NCI-H1105 (cell line): ENCODE measurements at places on chromosomes 2 and 18.
A peak's percentile ranks its signal among the peaks of the same experiment; 100 is the strongest.

- DNase-seq = no peak
Measured at GRCh38 chr2:171703574-171704347, 16.5 kb downstream of the DYNC1I2 start.

GRCh38 chr2:105038383-105039061, 653 bp downstream of the MRPS9 start:
- DNase-seq = no peak

GRCh38 chr2:205730701-205731582, 48.6 kb downstream of the NRP2 start:
- DNase-seq = no peak

- DNase-seq = no peak
Measured at GRCh38 chr2:21438949-21439348, 315.2 kb downstream of the TDRD15 start.

- no peak for DNase-seq
Measured at GRCh38 chr2:143607231-143608062, 478.2 kb downstream of the ARHGAP15 start.

DNA sequence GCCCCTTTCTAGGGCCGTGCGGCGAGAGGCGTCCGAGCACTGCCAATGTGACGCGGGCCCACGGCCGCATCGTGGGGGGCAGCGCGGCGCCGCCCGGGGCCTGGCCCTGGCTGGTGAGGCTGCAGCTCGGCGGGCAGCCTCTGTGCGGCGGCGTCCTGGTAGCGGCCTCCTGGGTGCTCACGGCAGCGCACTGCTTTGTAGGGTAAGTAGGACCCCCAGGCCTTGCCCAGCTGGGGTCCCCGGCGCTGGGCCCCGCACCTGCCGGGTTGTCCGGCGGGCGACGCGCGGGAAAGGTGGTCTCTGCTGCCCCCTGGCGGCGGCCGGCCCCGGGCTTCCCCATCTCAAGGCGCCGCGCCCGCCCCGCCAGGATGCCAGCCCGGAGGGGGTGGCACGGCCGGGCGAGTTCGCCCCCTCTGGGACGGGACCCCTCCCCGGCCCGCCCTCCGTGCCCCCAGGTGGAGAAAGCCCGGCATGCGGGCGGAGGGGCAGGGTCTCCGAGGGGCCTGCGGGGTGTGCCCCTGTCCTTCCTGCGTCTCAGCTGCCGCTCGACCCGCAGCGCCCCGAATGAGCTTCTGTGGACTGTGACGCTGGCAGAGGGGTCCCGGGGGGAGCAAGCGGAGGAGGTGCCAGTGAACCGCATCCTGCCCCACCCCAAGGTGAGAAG, 1.9 kb downstream of the PRSS56 start:
- no peak for DNase-seq

GRCh38 chr18:785242-785641, 26.8 kb downstream of the YES1 start:
- no peak for DNase-seq

GRCh38 chr18:36334798-36335197, 37.3 kb downstream of the FHOD3 start:
- DNase-seq = no peak

DNA sequence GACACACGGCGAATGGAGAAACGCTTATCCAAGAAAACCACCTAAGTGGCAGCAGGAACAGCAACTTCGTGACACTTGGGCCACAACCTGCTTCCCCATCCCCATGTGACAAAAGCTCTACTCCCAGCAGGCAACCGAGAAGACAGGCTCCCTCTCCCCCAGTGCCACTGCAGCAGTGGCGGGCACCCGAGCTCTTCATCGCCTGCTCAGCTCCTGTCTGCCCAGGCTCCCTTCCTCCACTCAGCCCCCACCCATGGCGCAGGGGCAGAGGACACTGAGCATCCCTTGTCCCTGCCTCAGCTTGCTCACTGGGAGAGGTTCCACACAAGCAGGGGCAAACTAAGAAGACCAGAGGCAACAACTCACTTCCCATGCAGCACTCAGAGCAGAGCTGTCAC, 22.9 kb downstream of the SLC66A2 start:
- DNase-seq = no peak

DNA sequence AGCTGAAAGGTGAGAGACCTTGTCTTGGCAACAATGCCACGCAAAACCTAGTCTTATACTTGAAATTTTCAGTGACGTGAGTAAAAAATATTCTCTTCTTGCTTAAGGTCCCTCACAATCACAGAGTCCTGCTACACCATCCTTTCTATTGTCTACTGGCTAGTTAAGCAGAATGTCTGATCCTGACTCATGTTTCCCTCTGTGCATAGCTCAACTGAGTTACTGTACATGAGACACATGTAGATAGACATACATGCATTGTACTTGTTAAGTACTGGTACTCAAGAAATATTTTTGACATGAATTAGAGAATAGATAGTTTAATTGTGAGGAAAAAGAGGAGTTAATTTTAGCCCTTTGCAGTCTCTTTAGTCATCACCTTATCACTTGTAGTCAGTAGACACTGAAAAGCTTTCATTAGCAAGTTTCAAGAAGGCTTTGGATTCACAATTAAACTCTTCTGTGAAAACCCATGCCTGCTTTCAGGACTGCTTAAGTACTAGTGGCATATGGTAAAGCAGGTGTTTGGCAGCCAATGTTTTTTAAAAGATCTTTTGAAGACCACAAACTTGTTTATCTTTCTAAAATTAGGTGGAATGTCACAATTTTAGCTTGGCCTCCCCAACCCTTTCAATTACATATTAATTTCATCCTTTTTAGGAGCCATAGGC, 158.7 kb upstream of the CCDC150 start:
- DNase-seq = no peak

- no peak for DNase-seq
Measured at GRCh38 chr2:67221266-67221665, 175.9 kb upstream of the ETAA1 start.

GRCh38 chr2:205967391-205968075, 118.4 kb downstream of the INO80D start:
- no peak for DNase-seq

DNA sequence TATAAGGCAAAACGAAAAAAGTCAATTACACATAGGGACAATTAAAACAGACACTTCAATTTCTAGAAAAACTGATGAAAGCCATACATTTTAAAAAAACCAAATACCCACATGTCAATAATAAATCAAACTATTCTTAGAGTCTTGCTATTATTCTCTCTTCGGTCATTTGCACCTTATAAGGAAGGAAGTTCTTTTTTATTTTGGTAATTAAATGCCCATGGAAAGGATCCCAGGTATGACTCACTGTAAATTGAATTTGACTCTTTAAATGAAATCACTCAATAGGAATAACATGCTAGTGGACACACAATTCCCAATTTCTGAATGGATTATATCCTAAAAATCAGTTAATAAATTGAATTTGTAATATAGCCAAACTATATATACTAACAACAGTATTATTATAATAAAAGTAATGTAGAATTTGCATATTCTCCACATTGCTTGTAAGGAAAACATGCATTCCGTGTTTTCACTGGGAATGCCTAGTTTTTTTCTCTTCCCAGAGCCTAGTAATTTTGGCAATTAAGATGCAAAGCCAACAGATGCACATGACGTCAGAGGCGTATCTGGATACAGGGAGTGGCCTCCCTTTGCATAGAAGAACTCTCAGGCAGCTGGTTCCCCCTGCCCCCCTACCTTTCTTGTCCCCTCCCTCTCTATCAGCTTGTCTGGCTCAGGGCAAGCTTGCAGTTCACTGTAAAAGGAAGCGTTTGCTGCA, 153.5 kb upstream of the PGAP1 start:
- DNase-seq = peak; percentile 26

DNA sequence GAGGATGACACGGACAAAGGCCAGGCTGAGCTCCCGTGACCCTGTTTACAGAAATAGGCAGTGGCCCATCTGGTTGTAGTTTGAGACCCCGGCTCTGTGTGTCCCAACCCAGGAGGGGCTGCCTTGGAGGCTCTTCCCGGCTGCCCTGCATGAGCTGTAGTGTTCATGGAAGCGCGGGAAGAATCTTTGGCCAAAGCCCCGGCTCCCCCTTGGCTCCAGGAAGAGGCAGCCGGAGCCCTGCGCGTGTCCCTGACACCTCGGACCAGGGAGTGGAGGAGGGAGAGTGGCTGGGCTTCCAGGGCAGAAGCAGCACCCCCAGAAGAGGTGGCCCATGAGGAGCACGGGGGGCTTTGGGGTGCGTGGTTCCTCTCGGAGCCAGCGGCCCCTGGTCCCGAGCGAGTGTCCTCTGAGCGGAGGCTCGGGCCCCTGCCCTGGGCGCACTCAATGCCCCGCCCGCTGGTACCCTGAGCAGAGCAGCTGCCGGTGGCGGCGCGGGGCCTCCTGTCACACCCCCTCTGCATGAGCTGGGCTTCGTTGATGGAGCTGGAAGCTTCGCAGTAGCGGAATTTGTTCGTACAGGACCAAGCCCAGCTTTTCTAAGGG, 21.7 kb downstream of the GPR35 start:
- DNase-seq = no peak

DNA sequence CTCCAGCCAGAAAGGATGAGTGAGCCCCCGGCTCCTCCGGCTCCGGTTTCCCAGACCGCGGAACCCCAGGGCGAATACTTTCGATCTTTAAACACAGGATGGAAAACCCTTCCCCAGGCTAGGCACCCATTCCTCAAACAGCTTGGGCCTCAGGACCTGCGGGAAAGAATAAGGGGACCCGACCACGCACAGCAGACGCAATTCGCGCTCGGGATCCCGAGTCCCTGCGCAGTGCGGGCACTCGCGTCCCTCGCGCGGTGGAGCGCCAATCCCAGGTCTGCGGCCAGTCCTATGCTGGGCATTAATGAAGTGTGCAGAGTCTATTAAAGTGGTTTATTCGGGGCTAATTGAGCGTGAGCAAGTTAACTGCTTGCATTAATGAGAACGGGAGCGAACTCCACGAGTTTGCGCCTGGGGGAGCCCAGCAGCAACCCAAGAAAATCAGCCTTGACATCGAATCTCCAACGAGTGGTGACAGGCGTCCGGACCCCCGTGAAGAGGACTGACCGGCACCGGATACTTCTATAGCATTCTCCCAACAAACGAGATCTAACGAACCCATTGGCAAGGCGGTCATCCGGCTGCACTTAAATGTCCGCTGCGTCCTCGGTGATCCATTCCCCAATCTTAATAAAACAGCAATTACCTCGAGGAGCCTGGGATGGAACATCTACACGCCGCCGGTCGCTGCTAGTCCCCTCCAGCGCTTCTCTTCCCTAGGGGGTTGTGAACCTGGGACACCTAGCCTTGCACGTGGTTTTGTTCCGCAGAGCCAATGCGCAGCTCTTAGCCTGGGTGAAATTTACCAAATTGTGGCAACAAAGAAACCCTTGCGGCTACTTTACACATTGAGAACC, 1.6 kb downstream of the OSR1 start:
- DNase-seq = no peak

DNA sequence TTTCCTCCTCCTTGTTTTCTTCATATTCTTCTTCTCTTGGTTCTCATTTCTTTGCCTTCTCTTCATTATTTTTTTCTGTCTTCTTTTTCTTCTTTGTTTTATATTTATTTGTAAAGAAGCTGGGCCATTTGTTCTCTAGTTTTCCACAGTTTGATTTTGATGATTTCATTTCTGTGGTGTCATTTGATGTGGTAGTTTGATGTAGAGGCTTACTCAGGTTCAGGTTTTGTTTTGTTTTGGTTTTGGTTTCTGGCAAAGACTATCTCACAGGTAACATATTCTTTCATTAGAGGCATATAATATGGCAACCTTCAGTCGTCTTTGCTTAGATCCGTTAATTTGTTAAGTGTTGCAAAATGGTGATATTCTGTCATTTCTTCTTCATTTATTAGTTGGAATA, 75.3 kb downstream of the BABAM2 start:
- no peak for DNase-seq

- DNase-seq = no peak
Measured at GRCh38 chr2:140643761-140644187, 1487.0 kb downstream of the LRP1B start.

DNA sequence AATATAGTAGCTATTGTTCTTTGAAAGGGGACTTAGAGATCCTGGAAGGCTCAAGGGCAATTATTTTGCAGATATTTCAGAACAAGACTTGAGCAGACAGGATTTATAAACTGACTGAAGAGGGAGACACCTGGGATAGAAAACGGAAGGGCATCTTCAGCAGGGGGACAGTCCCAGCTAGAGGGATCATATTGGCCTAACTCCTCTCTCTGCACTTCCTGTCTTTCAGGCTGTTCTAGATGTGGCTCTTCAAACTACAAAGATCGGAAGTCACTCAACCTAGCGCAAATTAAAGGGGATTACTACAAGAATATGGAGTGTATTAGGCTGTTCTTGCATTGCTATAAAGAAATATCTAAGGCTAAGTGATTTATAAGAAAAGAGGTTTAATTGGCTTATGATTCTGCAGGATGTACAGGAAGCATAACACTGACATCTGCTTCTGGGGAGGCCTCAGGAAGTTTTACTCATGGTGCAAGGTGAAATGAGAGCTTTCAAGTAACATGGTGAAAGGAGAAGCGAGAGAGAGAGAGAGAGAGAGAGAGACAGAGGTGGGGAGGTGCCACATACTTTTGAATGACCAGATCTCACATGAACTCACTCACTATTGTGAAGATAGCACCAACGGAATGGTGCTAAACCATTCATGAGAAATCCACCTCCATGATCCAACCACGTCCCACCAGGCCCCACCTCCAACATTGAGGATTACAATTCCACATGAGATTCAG, 5.3 kb upstream of the CTIF start:
- no peak for DNase-seq

DNA sequence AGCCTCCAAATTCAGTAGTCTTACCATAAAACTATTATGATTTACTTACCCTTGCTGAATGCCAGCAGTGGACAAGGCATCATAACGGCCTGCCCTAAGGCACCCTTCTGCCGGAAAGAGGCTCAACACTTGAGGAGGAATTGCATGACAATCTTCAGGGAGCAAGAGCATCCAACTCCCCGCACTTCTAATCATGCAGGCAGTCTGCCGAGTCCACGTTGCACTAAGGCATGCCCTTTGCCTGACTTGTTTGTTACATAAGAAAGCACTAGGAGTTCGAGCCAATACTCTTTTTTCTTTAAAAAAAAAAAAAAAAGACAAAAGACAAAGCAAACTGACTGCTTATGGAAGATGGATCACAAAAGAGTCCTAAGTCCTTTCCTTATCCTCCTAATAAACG, 17.9 kb upstream of the SPTBN1 start:
- no peak for DNase-seq

GRCh38 chr2:127055786-127056076, 51.2 kb downstream of the BIN1 start:
- DNase-seq = no peak

GRCh38 chr2:134555411-134555810, 163.4 kb downstream of the TMEM163 start:
- DNase-seq = no peak
